ENCODE measurements at places on chromosomes 1 and 21.
A peak's percentile ranks its signal among the peaks of the same experiment; 100 is the strongest.

- H3K4me1 ChIP-seq = no peaks in the 10 kb centered on the region
- H3K36me3 ChIP-seq = no peaks in the 10 kb centered on the region
- H3K27me3 ChIP-seq = no peaks in the 10 kb centered on the region
- no peak overlapping the region for H3K27ac ChIP-seq
- H3K4me3 ChIP-seq = no peak overlapping the region
Measured at GRCh38 chr1:233473549-233474204, 140.2 kb upstream of the KCNK1 start.

- 0 out of 2 replicates have a peak, but pooled peaks cover 4% of the 10 kb centered on the region for H3K4me1 ChIP-seq
- no peaks in the 10 kb centered on the region for H3K36me3 ChIP-seq
- H3K27me3 ChIP-seq = no peaks in the 10 kb centered on the region
- no peak overlapping the region for H3K4me3 ChIP-seq
Measured at GRCh38 chr1:161905269-161905884, 118.3 kb downstream of the OLFML2B start.

- H3K36me3 ChIP-seq = no peaks in the 10 kb centered on the region
- no peaks in the 10 kb centered on the region for H3K4me1 ChIP-seq
- H3K4me3 ChIP-seq = no peak overlapping the region
- no peaks in the 10 kb centered on the region for H3K27me3 ChIP-seq
- H3K27ac ChIP-seq = no peak overlapping the region
Measured at GRCh38 chr1:30888391-30888790, 20.2 kb downstream of the SDC3 start.

- no peaks in the 10 kb centered on the region for H3K27me3 ChIP-seq
- no peaks in the 10 kb centered on the region for H3K4me1 ChIP-seq
- H3K4me3 ChIP-seq = peak overlapping the region; percentile 79
- no peak for DNase-seq
Measured at GRCh38 chr1:214603819-214604252, 841 bp downstream of the CENPF start.

GRCh38 chr1:21659099-21659923 lies 9.8 kb downstream of the RAP1GAP start:
- H3K27me3 ChIP-seq = peaks cover 2% of the 10 kb centered on the region
- H3K4me1 ChIP-seq = no peaks in the 10 kb centered on the region
- H3K4me3 ChIP-seq = no peak overlapping the region

DNA sequence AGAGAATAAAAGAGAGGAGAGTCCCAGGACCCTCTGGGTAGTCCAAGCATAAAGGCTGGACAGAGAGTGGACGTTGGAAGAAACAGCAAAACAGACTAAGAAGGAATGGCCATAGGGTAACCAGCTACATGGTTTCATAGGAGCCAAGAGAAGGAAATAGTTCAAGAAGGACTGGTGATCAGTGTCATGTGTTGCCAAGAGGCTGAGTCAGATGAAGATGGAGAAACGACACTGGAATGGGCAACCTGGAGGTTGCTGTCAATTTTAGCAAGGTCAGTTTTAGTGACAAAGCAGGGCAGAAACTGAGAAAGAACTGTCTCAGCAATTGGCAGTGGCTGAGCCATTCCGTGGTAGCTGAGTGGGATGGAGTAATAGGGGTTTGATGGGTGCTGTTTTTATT lies 41.4 kb downstream of the HMGB4 start:
- no peak overlapping the region for H3K4me3 ChIP-seq
- H3K36me3 ChIP-seq = no peaks in the 10 kb centered on the region
- no peaks in the 10 kb centered on the region for H3K4me1 ChIP-seq
- no peaks in the 10 kb centered on the region for H3K27me3 ChIP-seq
- no peak overlapping the region for H3K27ac ChIP-seq

GRCh38 chr1:248821101-248821500 lies 4.6 kb downstream of the SH3BP5L start:
- H3K36me3 ChIP-seq = peaks cover 25% of the 10 kb centered on the region
- H3K27me3 ChIP-seq = no peaks in the 10 kb centered on the region
- H3K4me1 ChIP-seq = peaks cover 22% of the 10 kb centered on the region
- no peak for DNase-seq
- H3K4me3 ChIP-seq = no peak overlapping the region
- no peak overlapping the region for H3K27ac ChIP-seq

DNA sequence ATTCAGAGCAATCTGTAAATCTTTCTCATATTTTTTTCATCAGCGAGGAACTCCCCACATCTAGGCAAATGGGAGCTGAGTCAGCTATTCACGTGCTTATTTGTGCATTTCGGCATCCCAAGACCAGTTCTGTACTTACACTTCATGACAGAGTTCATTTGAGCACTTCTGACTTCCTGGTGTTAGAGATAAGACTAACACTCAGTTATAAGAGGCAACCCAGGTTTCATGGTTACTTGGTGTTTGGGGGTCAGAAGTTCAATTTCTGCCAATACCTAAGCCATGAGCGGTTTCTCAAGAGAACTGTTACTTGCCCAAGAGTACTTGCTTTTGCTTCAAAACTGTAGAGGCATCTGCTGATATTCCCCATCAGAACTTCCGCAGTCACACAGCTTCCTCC lies 24.1 kb upstream of the DESI2 start:
- DNase-seq = no peak
- H3K4me3 ChIP-seq = no peak overlapping the region
- no peaks in the 10 kb centered on the region for H3K4me1 ChIP-seq

- peak; percentile 86 for DNase-seq
- peaks cover 60% of the 10 kb centered on the region for H3K4me1 ChIP-seq
- peak overlapping the region; percentile 56 for H3K4me3 ChIP-seq
Measured at GRCh38 chr1:10510520-10511493, 36.1 kb downstream of the PEX14 start.

GRCh38 chr1:24228311-24228710 lies 41.2 kb upstream of the IFNLR1 start:
- peaks cover 27% of the 10 kb centered on the region for H3K4me1 ChIP-seq
- no peaks in the 10 kb centered on the region for H3K27me3 ChIP-seq
- peak; percentile 33 for DNase-seq
- no peak overlapping the region for H3K27ac ChIP-seq
- H3K4me3 ChIP-seq = no peak overlapping the region

Measured in GM12878 (cell line).